Stimulated activated CD8-positive, alpha-beta memory T cell treated with anti-CD3 and anti-CD28 coated beads, Interleukin-2, amount 100 ng/mL, for 48 hours (primary cell): ENCODE measurements at places on chromosomes 1 and 21.
A peak's percentile ranks its signal among the peaks of the same experiment; 100 is the strongest.

DNA sequence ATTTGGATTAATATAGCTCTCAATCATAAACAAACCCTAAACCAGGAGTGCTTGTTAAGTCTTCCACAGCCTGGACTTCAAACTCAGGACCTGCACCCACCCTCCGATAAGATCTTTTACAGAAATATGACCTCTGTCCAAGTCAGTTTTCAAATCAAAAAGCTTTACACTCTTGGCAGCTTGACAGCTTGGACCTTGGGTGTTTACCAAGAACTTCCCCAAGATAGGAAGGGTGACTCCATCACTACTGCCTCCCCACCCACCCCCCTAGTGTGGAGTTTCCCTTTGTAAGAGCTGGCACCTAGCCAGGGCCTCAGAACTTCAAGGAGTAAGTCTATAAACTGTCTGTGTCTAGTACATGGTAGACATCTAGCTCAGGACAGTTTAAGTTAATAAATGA, 9.6 kb downstream of the BCAR3 start:
- DNase-seq = no peak

GRCh38 chr21:43972850-43973633, 39.1 kb upstream of the TRAPPC10 start:
- DNase-seq = no peak

DNA sequence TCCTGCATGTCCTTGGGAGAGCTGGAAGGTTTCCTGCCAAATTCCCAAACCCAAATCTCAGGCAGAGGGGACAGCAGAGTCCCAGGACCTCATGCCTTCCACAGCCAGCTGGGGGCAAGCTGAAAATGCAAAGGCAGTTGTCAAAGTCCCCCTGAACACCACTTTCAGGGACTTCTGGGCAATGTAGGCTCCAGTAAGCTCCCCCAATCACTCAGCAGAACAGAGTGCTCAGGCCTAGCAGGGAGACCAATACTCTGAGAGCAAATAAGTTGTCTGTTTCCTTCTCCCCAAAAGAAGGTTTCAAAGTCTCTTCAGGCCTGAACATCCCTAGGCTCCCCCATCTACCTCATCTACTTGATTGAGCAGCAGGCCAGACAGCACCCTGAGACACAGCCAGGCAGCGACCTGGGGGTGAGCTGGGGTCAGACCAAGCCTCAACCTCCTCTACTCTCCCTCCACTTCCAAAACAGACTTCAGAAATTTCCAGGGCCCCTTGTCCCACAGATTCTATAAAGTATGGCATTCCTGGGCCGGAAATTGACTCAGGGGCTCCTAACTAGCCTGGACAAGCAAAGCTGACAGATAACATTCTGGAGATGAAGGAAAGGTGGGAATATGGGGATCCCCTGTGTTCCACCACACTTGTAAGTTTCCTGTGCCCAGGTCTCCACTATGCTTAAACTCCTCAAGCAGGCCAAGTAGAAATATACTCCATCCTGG, 1.9 kb downstream of the SLC9A1 start:
- no peak for DNase-seq

GRCh38 chr1:212966616-212967015, 16.3 kb downstream of the VASH2 start:
- no peak for DNase-seq

DNA sequence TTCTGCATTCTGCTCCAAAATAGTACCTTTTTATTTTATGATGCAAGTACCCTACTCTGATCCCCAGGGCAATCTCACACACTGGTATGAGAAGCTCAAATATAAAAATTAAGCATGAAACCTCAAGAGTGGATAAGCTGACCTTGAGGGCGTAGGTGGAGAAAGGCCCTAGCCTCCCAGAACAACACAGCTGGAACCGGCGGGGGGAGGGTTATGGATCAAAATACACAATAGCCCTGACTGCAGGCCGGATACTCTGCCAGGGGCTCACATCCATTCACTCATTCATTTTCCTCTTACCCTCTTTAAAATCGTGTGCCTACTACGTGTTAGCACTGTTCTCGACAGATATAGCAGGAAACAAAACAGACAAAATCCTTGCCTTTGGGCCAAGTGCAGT, 32.8 kb upstream of the ECE1 start:
- DNase-seq = no peak

DNA sequence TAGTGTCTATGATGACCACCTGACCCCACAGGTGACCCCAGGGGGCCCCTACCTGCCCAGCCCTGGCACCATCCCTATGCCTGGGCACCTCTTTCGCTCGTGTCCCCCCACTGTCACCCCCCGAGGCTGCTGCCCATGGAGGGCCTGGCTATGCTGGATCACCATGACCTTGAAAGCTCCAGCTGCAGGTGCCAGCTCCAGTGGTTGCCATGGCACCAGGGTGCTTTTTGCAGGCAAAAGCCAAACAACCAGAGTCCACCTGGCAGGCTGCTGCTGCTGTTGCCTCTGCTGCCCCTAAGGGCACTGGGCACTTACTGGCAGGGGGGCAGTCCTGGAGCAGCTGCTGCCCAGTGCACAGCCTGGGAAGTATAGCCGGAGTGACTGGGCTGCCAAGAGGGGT, 21.7 kb downstream of the ETNK2 start:
- DNase-seq = no peak

DNA sequence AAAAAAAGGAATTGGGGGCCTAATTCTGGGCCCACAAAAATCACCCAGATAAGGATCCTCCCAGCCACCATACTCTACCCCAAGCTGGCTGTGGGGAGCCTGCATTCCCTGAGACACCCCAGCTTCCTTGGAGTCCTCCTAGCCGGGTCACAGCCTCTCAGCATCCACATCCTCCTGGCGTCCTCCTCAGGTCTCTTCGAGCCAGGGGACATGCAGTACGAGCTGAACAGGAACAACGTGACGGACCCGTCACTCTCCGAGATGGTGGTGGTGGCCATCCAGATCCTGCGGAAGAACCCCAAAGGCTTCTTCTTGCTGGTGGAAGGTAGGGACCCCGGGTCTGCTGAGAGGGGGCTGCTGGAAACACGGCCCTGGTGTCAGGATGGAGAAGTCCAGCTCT, 64.3 kb downstream of the ALPL start:
- no peak for DNase-seq

DNA sequence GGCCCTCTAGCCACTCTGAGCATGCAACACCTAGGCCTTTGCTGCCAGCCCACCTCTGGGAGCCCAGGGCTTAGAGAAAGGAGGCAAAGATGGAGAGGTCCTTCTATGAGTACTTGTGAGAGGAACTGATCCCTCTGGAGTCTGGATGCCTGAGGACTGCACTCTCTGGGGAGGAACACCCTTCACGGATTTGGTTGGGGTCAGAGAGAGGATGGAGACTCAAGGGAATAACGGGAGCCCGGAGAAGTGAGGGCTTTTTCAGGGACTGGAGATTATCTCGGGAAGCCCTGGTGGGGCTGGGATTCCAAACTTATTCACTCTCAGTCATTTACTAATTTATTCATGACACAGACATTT, 413 bp upstream of the C1orf232 start:
- DNase-seq = no peak

GRCh38 chr1:172647987-172648386, 10.9 kb upstream of the FASLG start:
- no peak for DNase-seq

GRCh38 chr1:231866392-231867331, 240.1 kb downstream of the DISC1 start:
- DNase-seq = peak; percentile 15

- DNase-seq = no peak
Observed at GRCh38 chr1:90902672-90903071, 119.2 kb downstream of the ZNF644 start.

DNA sequence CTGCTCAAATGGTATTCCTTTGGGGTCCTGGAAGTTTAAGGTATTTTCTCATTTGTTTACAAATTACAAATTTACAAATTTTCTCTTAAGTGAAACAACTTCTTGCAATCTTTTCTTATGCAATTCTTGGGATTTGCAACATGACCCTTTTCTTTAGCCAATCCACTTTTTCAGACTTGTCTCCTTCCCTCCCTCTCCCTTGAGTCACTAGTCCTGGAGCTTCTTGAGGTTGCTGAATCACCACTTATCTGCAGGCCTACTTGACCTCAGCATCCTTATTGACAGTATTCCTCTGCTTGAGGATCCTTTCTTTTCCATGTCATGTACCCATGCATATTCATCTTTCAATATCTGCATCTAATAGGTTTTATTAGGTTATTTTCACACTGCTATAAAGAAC, 302.8 kb upstream of the ADAMTS5 start:
- no peak for DNase-seq

DNA sequence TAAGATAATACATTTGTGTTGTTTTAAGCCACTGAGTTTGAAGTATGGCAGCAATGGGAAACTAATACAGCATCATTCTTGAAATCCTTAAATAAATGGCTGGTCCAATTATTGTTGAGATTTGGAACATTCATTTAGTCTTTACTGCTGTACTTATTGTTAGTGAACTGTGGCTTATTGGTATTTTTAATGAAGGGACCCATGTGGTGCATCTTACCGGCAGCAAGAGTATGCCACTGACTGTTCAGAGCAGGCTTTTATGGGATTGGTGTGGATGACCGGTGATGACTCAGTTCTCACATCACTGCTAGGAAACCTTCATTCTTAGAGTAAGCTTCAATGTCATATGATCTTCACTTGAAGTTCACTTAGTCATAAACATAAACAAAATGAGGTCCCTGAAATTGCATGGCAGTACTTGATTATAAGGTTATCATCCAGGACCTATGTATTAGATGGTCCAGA, 31.5 kb downstream of the PRKAA2 start:
- DNase-seq = no peak

DNA sequence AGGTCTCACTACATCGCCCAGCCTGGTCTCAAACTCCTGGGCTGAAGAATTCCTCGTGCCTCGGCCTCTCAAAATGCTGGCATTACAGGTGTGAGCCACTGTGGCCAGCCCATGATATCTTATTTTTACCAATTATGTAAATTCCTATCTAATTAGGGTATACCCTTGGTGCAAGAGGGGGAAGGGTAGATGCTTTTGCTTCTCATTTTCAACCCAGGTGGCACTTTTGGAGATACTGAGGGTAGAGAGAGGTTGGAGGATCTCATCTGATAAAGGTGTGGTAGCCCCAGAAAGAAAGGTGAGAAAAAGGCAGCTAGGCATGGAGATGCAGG, 17.4 kb downstream of the ENSA start:
- DNase-seq = no peak

DNA sequence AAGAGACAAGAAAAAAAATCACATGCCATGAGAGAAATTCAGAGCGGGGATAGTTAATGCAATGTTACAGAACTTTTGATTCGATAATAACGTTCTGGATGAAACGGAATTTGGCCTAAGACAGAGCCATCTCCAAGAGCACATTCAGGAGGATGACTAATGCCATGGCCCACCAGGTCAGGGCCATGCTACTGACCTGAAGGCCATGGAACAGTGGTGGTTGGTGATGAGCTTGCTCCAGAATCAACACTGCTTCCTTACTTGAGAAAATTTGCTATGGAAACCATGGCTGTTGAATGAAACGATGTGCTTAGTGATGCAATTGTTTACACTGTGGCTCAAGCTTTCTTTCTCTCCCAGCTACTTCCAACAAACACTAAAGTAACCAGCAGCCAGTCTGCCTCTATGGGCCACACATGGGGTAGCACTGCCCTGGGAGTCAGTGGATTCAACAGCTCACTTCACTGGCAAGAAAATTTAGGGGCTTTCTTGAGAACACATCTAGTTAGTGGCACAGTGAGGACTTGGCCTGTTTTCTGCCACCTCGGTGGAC, 299.1 kb downstream of the PCP4 start:
- no peak for DNase-seq

DNA sequence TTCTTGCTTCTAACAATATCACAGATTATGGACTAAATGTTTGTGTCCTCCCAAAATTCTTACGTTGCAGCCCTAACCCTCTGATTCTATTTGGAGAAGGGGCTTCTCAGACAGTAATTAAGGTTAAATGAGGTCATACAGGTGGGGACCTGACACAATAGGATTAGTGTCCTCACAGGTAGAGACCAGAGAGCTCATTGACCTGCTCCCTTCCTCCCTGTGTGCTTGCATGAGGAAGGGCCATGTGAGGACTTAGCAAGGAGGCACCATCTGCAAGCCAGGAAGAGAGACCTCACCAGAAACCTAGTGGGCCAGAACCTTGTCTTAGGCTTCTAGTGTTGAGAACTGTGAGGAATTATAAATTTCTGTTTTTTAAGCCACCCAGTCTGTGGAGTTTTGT, 322.6 kb downstream of the SMYD3 start:
- DNase-seq = no peak

GRCh38 chr1:60950224-60951063, 131.9 kb upstream of the NFIA start:
- DNase-seq = no peak

DNA sequence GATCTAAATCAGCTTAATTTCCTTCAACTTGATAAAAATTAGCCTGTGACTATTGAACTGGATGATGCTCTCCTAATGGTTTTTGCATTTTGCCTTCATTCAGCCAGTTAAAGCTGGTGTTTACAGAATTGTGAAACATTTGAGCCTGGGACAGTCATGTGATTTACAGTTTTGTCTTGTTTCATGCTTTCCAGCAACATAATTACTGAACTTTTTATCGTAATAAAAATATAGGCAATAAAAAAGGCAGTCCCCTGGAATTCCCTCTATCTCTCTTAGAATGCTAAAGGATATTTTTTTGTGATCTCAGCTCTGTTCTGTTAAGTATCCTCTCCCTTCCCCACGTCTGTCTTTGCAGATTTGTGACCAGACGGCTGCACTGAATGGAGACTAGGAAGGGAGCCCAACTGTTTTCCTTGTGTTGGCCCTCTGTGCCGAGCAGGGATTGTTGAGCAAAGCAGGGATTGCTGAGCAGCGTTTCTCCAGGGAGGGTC, 70.3 kb upstream of the RGL1 start:
- no peak for DNase-seq

DNA sequence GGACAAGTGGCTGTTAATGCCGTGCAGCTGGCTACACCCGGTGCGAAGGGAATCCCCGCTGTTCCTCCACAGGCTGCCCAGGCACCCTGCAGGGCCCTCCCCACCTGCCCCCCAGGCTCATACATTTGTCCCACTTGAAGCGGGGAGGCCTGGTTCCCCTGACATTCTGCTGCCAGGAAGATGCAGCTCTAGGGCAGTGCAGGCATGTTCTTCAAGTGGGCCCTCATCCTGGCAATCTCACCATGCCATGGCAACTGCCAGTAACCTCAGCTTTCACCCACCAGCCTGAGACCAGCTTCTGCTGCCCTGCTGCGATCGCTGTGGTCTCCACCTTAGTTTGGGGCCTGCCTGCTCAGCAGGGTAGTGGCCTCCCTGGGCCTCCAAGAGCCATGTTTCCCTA, 151.9 kb upstream of the COL6A1 start:
- no peak for DNase-seq

DNA sequence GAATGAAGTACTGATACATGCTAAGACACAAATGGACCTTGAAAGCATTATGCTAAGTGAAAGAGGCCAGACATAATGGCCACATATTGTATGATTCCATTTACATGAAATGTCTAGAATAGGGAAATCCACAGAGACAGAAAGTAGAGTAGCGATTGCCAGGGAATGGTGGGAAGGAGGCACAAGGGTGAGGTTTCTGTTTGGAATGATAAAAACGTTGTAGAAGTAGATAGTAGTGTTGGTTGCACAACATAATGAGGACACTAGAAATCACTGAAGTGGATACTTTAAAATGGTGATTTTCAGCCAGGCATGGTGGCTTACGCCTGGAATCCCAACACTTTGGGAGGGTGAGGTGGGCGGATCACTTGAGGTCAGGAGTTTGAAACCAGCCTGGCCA, 97.6 kb upstream of the VANGL1 start:
- no peak for DNase-seq
